ENCODE measurements at places on chromosomes 4 and X.

DNA sequence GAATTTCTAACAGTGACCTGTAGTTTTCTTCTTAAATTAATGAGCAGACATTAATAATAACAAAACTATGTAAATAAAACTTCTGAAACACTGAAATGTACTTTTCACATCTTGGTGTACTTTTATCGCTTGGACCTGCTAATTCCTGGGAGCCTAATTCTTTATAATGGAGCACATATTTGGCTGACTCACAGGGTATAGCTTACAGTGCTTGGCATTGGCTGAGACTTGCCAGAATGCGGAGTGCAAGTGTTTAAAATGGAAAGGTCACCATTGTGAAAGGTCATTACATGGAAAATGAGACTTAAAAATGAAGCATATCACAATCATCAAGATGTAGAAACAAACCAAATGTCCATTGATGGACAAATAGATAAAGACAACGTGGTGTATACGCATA, 137.3 kb upstream of the PDLIM3 start:
- no peak for DNase-seq

DNA sequence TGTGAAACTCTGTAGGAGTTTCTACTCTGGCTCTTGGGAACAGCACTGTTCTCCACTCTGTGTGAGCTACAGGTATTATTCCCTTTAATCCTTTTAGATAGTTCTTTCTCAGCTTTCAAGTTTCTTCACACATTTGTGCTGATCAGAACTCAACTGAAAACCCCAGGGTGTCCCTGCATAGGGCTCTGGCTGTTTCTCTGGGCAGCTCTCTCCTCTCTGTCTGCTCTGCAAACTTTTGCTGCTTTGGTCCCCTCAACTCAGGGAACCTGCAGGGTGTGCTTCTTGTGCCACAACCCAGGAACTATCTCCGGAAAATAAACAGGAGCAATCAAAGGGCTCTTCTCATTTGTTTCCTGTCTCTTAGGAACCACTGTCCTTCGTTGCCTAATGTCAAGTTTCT, 196.6 kb upstream of the GABRA2 start:
- no peak for DNase-seq

- no peak for DNase-seq
Measured at GRCh38 chr4:82782626-82783345, 15.8 kb downstream of the SCD5 start.

GRCh38 chrX:153626025-153626633, 20.9 kb upstream of the DUSP9 start:
- no peak for DNase-seq

GRCh38 chrX:40582811-40583210, 2.0 kb downstream of the ATP6AP2 start:
- DNase-seq, result no peak

Measured in stimulated activated CD4-positive, alpha-beta T cell treated with anti-CD3 and anti-CD28 coated beads, Interleukin-1b, Interleukin-23, amount 100 ng/mL, for 48 hours (primary cell).